ENCODE measurements at places on chromosomes 2 and 18. TPM values are rescaled to one million over a fixed set of nuclear protein-coding genes. Genes with fewer than 3 reads are reported as not detected.

Gene ASAP2
- total RNA-seq, result 27.3 TPM

Gene UGT1A10
- not detected for total RNA-seq

Gene INHBB
- total RNA-seq, result 0.87 TPM

Gene TNFRSF11A
- 4.2 TPM for total RNA-seq

- DNase-seq, result no peak
These were observed 175.6 kb downstream of the LAMA1 start for GRCh38 chr18:6941996-6942395.

DNA sequence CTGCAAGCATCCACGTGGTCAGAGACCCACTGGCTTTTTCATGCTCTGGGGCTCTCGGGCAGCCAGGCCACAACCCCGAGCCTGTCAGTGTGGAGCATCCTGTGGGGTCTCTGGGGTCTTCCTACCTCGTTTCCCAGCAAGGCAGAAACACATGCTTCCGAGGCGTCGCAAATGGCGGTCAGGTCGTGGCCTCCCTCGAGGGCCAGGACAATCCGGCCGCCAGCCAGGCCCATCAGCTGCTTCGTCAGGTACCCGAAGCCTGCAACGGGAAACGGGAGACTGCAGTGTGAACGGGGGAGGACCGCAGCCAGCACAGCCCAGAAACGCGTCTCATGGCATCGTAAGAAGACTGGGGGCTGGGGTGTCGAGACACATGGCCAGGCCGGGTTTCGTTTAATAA, 218.7 kb downstream of the TWIST2 start:
- no peak for DNase-seq

DNA sequence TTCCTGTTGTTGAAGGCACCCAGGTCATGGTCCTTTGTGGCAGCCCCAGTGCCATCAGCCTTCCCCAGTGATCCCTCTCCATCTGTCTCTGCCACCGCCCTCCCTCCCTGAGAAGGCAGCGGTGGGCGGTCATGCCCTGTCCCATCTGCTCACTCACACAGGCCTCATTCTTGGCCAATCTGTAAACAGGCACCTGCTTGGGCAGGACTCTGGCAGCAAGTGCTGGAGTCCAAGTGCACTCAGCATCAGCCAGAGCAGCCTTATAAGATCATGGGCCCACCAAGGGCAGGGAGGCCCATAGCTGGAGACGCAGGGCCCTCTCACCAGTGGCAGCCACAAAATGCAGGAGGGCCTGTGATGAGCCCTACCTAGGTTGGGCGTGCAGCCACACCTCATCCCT, 140.9 kb downstream of the TWIST2 start:
- DNase-seq, result no peak

DNA sequence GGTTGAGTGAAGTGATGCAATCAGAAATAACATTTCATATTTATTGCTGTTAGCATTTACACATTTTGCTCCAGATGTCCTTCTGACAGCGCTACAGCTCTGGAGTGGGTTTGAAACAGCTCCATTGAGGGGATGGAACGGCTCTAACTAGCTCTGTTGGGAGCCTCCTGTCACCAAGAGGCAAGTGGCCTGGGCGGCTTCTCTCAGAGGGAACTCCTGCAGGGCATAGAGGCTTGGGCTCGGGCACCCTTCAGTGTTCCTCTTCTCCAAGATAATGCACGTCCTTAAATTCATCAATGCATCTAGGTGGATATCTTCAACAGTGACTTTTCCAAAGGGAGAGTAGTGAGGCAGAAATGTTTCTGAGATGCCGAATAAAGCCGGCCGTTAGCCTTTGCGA, 122.5 kb downstream of the CNTNAP5 start:
- no peak for DNase-seq

DNA sequence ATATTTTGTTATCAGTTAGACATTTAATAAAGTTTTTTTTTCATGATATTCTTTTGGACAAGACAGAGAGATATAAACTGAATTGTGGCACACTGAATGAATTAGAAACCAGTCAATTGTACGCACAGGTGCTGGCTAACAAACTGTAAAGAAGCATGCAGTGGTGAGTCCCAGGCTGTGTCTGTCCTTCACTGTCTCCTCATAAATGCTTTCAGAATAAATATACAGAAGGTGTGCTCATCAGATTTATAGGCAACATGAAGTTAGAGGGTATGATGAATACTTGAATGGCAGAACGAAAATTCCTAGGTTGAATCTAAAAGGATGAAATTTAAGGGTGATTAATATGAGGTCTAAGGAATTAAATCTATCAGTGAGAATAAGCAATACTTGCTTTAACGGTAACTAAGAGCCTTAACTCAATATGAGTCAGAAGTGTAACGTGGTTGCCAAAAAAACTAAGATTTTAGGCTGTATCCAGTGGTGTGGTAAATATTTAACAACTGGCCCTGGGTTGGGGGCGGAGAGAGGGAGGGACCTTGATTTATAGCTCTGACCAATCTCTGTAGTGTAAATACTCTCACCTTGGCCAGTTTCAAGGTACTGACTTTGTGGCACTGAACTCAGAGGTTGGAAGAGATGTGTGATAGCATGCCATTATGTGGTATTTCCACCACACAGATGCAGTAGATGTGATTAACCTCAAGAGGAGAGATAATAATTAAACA, 41.9 kb upstream of the AAK1 start:
- DNase-seq, result no peak

DNA sequence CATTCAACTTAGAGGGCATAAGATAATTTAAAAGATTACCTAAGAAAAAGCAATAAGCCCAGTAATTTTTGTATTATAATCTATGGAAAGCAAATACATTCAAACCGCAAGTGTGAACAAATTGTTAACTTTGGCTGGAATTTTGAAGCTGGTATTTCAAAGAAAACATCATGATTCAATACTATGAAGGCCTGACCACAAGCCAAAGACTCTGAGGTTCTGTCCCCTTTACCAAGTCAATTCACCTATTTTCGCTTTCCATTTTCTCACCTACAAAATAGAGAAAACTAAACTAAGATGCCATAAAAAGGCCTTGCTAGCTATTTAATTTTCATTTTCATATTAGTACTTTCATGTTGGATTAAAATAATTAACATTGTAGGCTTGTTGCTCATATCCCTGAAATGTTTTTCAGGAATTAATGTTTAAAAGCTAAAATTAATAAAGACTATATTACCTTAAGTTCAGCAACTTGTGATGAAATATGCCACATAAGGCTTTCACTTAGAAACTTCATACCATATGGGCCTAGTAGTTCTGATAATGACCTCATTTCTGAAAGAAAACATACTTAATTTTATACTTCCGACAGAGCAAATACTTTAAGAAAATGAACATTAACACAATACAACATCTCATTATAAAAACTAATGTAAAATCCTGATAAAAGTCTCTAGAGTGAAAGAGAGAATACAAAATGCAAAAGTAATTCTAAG, 85.7 kb upstream of the FRZB start:
- no peak for DNase-seq

GRCh38 chr18:13269521-13270011, 51.0 kb downstream of the LDLRAD4 start:
- no peak for DNase-seq

DNA sequence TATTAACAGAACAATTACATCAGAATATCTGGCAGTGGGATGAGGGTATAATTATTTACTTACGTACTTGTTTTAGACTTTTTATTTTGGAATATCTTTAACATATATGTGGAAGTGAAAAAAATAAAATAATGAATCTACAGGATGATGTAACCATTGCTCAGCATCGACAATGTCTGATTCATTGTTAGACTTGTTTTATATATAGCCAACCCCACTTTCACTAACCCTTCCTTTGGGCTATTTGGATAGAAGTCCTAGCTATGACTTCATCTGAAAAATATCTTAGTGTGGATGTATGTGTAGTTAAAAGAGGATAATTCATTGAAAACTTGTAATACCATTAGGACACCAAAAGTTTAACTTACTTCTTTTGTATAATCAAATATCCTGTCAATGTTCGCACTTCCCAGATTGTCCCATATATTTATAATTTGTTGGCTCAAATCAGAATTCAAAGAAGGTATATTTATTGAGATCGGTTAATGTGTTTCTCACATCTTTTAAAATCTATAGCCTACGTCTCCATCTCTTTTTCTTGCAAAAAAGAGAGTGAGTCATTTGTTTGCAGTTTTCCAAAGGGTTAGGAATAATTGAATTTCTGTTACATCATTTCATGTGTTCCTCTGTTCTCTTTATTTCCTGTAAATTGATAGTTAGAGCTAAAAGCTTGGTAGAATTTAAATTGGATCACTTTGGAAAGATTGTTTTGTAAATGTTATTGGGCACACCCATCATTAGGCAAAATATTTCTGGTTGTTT, 506.1 kb upstream of the FAM98A start:
- DNase-seq, result peak; percentile 78

GRCh38 chr2:64336171-64336570, 117.8 kb upstream of the LGALSL start:
- DNase-seq, result no peak

GRCh38 chr2:172050479-172051125, 34.7 kb upstream of the DLX1 start:
- no peak for DNase-seq
